Skin of body (tissue), 3 donors: ENCODE measurements at places on chromosomes 2 and 18.

DNA sequence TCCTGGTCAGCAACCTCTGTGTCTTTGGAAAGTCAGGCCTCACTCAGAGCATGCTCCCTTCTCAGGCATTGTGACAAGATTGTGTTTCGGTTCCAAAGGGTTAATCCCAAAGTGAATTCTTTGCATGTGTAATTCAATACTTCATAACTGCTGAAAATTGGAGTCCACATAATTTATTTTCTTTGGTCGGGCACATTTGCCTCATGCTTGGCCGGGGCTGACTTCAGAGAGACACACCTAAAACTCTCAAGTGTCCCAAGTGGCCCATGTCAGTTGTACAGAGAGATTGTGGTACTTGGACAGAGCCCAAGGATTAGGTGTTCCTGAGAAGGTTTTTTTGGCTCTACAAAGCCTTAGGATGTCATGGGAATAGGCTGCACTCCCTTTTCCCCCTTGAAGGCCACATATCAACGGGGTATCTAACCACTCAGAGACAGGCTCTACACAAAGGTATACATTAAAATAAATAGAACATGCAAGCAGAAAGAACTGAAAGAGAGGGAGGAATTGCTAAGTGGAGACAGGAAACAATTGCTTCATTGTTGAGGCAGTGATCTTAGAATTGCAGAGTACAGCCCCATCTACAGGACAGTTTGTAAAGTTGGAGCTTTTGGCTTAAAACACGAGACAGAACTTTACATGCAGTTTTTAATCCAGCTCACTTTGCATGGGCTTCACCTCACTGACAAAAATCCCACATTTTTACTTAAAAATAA, 1232.3 kb upstream of the ZEB2 start:
- peak; percentile 86 for DNase-seq

DNA sequence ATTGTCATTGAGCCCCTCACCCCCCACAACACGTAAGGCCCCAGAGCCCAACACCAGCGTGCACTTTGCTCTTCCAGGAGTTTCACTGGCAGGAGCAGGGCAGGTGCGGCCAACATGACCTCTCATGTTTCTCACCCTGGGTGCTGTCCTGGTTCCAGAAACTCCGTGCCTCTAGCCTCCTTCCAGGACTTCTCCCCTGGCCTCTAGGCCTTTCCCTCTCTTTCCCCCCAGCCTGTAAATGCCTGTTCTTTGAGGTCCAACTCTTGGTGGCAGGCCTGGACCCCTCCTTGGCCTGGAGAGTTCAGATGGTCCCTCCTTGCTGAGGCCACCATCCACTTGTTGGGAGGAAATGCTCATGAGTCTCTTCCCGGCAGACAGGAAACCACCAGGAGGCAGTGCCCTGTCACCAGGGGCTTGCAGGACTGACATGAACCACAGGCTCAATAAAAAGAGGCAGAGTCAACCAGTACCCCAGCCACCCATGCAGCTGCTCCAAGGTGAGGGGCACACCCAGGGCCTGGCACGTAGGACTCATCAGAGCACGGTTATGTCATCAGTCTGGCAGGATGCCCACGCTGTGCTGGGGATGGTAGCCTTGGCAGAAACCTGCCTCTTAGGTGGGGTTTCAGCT, 1.5 kb downstream of the MALL start:
- DNase-seq: no peak

DNA sequence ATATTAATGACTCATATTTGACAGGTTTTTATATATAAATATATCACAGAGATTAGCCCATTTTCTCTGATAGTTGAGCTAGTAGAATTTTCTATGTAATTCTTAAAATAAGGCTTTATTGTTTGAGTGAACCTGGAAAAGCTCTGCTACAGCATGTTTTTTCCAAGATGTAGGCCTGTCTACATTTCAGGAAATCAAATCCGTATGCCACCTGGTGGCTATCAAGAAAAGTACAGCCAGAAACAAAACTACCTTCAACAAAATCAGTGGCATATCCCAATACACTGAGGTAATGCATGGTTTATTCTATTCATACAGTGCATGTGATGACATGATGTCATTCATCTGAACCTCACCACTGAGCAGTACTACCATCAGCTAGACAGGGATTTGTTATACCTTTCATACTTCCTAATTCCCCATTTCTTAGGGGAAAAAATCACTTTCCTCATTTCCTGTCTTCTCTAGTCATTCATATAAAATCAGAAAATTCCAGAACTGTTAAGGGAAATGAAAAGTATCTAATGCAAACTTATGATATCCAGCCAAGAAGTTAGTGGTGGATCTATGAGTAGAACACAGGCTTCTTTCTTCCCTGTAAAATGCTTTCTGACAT, 310.4 kb upstream of the SYT4 start:
- DNase-seq: peak; percentile 18

DNA sequence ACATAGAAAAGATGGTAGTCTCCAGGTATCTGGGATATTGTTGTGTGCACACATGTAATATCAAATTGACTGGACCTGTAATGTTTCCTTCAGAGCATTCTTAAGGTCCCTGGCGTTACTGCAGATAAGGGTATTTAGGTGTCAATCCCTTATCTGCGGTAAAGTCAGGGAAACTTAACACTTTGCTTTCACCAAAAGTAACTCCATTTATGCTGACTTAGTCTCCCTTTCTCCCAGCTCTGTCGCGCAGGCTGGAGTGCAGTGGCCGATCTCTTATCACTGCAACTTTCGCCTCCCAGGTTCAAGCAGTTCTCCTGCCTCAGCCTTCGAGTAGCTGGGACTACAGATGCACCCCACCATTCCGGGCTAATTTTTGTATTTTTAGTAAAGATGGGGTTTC, 1.8 kb downstream of the CNNM3 start:
- DNase-seq: no peak

- no peak for DNase-seq
Observed at GRCh38 chr2:197073270-197073669, 146.8 kb upstream of the PGAP1 start.

DNA sequence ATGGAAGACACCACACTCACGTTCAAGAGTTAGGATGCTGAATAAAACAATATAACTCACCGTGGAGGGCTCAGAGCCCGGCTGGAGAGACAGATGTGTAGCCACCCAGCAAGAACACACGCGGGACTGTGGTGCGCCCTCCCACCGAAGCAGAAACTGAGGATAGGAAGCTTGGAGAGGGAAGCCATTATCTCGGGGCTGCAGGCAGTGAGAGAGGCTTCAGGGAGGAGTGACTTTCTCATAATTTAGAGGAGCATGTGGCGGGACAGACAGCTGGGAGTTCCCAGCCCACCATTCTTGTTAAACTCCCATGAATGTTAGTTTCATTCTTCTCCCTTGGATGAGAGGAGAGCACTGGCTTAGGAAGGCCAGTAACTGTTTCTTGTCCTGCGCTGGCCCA, 96.4 kb downstream of the MAPRE2 start:
- no peak for DNase-seq

- no peak for DNase-seq
Observed at GRCh38 chr2:96551605-96552314, 15.2 kb downstream of the ARID5A start.

- no peak for DNase-seq
Observed at GRCh38 chr2:208529796-208530195, 123.2 kb downstream of the PTH2R start.

- DNase-seq: no peak
Observed at GRCh38 chr2:229133155-229133772, 137.8 kb downstream of the PID1 start.

DNA sequence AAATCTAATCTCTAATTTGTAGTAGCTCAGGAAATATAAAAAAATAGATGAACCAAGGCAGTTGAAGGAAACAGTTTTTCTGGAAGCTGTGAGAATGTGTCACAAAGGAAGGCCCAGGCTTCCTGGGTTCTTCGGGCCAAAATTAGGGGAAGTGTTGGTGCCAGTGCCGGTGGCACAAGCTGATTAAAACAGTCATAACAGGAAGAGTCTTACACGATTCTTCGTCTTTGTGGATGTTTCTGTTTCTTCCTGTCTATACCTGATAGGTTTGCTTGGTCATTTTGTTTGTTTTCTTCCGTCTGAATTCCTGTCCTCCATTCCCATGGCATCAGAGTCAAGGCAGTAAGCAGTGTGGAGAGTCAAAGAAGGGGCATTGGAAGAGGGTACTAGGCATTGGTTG, 235.4 kb upstream of the RASGRP3 start:
- DNase-seq: no peak

DNA sequence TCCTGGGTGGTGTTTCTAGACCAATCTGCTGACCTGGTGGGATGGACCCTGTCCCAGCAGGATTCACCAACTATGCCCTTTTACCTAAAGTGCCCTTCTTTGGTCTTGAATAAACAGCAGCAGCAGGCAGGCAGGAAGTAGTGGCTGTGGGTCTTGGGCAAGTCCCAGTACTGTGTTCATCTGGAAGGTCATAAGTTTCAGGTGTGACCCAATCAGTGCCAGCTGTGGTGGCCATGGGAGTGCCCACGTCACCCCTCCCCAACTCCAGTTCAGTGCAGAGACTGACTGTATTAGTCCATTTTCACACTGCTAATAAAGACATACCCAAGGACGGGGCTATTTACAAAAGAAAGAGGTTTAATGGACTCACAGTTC, 148.3 kb upstream of the SRD5A2 start:
- no peak for DNase-seq

DNA sequence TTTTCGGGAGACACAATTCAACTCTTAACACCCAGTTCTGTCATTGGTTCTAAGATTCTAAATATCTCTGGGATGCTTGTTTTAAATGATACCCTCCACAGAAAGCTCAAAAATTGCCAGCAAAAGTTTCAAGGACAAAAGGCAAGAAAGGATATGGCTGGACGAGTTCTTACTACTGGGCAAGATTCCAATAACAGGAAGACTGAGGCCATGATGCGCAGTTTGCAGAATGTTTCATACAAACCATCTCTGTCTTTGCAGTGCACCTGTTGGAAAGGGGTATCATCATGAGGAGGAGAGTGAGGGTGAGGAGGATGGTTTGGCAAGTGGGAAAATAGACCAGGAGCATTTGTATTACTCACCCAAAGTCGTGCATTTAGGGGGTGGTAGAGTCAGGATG, 172.8 kb downstream of the DCDC2C start:
- no peak for DNase-seq

- DNase-seq: no peak
Observed at GRCh38 chr2:158722266-158723105, 72.6 kb upstream of the DAPL1 start.

- peak; percentile 71 for DNase-seq
Observed at GRCh38 chr18:58788971-58789875, 75.5 kb upstream of the ZNF532 start.

- DNase-seq: no peak
Observed at GRCh38 chr2:171547256-171547655, 25.0 kb downstream of the CYBRD1 start.

- no peak for DNase-seq
Observed at GRCh38 chr2:136175868-136176267, 57.9 kb upstream of the CXCR4 start.
